ENCODE measurements at places on chromosomes 4 and X. TPM values are rescaled to one million over a fixed set of nuclear protein-coding genes. Genes with fewer than 3 reads are reported as not detected.
A peak's percentile ranks its signal among the peaks of the same experiment; 100 is the strongest.

DNA sequence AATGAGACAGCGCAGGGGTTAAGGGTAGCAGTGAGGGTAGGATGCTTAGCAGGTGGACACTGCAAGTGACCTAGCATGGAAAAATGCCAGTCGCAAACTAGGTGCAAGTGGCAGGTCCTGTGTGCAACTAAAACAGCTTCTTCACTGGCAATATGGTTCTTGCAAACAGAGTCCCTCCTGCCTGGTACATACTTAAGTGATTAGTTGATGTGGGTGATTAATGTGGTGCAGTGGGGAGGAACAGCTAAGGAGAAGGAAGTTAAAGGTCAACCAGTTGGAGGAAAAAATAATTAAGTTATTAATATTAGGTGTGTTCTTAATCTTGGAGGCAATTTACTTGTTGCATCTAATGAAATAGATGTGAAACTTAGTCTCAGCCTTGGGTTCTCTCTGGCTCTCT lies 121.6 kb upstream of the IGFBP7 start:
- no peaks in the 10 kb centered on the region for H3K4me1 ChIP-seq
- no peaks in the 10 kb centered on the region for H3K27me3 ChIP-seq
- H3K36me3 ChIP-seq, result no peaks in the 10 kb centered on the region
- DNase-seq, result no peak
- no peak overlapping the region for H3K27ac ChIP-seq

- no peak for DNase-seq
- no peaks in the 10 kb centered on the region for H3K27me3 ChIP-seq
- H3K4me3 ChIP-seq, result no peak overlapping the region
- H3K27ac ChIP-seq, result no peak overlapping the region
- no peaks in the 10 kb centered on the region for H3K36me3 ChIP-seq
- no peaks in the 10 kb centered on the region for H3K4me1 ChIP-seq
Observed at GRCh38 chr4:96455045-96455720, 615.3 kb downstream of the PDHA2 start.

DNA sequence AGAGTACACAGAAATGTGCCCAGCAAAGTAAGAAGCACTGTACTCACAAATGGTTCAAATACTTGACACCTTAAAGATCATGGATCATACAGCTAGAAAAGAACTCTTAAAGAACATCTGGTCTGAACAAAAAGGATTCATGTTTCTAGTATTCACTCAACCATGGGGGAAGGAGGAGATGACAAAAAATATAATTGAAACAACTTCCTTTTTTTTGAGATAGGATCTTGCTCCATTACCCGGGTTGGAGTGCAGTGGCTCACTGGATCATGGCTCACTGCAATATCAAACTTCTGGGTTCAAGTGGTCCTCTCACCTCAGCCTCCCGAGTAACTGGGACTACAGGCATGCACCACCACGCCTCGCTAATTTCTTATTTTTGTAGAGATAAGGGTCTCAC lies 6.0 kb downstream of the DHX15 start:
- no peaks in the 10 kb centered on the region for H3K27me3 ChIP-seq
- DNase-seq, result no peak
- no peak overlapping the region for H3K27ac ChIP-seq
- peaks cover 18% of the 10 kb centered on the region for H3K36me3 ChIP-seq

- H3K36me3 ChIP-seq, result no peaks in the 10 kb centered on the region
- H3K27me3 ChIP-seq, result no peaks in the 10 kb centered on the region
- H3K27ac ChIP-seq, result no peak overlapping the region
- no peak for DNase-seq
- no peak overlapping the region for H3K4me3 ChIP-seq
Observed at GRCh38 chr4:163988865-163989264, 494.4 kb downstream of the TMA16 start.

- H3K36me3 ChIP-seq, result no peaks in the 10 kb centered on the region
- H3K4me3 ChIP-seq, result no peak overlapping the region
- no peak for DNase-seq
- no peaks in the 10 kb centered on the region for H3K4me1 ChIP-seq
- no peaks in the 10 kb centered on the region for H3K27me3 ChIP-seq
Observed at GRCh38 chr4:92172203-92172602, 131.6 kb upstream of the GRID2 start.

GRCh38 chr4:128427832-128428366 lies 140.3 kb upstream of the PGRMC2 start:
- peaks cover 7% of the 10 kb centered on the region for H3K4me1 ChIP-seq
- no peaks in the 10 kb centered on the region for H3K27me3 ChIP-seq
- no peak for DNase-seq
- H3K36me3 ChIP-seq, result no peaks in the 10 kb centered on the region
- no peak overlapping the region for H3K27ac ChIP-seq

DNA sequence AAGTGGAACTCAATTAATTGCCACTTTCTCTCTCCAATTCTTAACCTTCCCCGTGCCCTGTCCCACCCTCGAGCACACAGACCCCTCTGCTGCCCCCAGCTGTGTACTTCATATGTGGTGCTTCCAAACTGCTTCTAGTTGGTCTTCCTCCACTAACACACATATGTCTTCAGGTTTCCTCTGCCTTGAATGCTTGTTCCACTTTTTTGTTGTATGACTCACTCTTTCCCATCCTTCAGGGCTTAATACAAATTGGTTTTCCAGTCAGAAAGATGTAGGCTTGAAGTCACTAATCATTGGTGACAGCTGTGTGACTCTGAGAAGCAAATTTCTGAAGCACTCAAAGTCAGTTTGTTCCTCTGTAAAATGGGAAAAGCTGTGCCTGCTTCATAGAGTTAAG lies 30.6 kb downstream of the TRIM2 start:
- H3K36me3 ChIP-seq, result no peaks in the 10 kb centered on the region
- no peaks in the 10 kb centered on the region for H3K27me3 ChIP-seq
- no peak overlapping the region for H3K27ac ChIP-seq
- H3K4me1 ChIP-seq, result peaks cover 14% of the 10 kb centered on the region

GRCh38 chrX:9604111-9604907 lies 139.5 kb downstream of the TBL1X start:
- no peaks in the 10 kb centered on the region for H3K27me3 ChIP-seq
- H3K4me1 ChIP-seq, result no peaks in the 10 kb centered on the region
- H3K27ac ChIP-seq, result no peak overlapping the region
- peak overlapping the region; percentile 35 for H3K4me3 ChIP-seq

DNA sequence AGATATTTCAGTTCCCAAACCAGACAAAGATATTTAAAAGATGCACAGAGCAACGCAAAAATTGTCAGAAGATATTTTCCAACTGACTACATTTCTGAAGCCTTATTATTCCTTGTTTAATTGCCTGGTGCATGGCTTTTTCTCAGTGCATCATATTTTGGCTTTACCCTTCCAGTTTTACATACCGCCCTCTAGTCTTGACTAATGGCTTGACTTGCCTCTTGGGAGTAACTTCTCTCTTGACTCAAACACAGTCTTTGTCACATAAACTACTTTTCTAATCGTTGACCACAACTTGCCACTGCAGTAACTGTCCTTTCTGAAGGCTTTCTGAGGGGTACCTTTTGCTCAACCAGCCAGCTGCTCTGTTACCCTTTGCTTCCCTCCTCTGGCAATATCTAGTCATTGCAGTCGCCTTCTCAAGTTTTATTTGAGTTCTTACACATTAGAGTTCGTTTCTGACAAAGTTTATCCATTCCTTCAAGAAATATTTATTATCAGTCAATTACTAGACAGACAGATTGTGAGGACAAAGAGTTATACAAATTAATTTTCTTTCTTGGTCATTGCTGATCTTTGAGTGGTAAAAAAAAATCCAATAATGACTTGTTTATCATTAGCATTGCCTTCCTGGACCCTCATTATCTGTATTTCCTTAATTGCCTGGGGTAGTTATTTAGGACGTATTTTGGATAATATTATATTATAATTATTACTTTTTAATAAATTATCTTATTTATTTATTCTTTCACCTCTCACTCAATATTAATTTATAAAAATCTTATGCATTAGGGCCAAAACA lies 506.9 kb upstream of the PCDH10 start:
- no peak overlapping the region for H3K27ac ChIP-seq
- H3K4me3 ChIP-seq, result no peak overlapping the region

GRCh38 chr4:2412534-2412884 lies 5.9 kb downstream of the ZFYVE28 start:
- no peaks in the 10 kb centered on the region for H3K27me3 ChIP-seq
- H3K27ac ChIP-seq, result no peak overlapping the region
- peak overlapping the region; percentile 68 for H3K4me3 ChIP-seq
- H3K4me1 ChIP-seq, result peaks cover 18% of the 10 kb centered on the region
- no peak for DNase-seq
- no peaks in the 10 kb centered on the region for H3K36me3 ChIP-seq

GRCh38 chr4:24560868-24561368 lies 23.4 kb downstream of the DHX15 start:
- peaks cover 28% of the 10 kb centered on the region for H3K4me1 ChIP-seq
- H3K36me3 ChIP-seq, result no peaks in the 10 kb centered on the region
- no peaks in the 10 kb centered on the region for H3K27me3 ChIP-seq
- H3K27ac ChIP-seq, result no peak overlapping the region

DNA sequence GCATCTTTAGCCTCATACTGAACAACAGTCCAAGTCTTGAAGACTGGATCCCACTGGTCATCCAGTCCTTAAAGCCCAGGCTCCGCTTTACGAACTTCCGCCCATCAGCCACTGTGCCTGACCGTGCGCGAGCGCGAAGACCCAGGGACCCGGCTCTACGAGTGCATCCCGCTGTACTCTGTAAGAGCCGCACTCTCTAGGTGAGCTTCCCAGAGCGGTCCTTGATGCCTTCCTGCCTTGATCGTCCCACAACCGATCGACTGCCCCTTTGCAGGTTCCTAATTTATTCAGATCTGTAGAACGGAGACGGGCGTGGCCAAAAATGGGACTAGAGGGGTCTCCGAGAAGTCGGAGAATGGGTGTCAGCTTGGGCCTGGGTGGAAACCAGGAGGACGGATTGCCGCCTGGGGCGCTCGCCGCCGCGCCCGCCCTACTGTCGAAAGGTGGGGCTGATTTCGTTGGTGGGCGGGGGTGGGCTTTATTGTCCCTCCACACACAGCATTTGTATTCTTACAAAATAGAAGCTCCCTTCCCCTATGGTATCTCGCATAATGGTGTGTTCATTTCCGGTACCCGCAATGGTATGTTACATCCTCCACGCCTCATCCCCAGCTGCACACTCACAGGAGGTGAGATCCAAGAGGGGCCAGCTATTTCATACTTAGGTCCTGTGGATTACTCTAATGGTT lies 42.3 kb upstream of the FAM156A start:
- no peaks in the 10 kb centered on the region for H3K27me3 ChIP-seq
- H3K4me3 ChIP-seq, result peak overlapping the region; percentile 20
- H3K36me3 ChIP-seq, result no peaks in the 10 kb centered on the region
- no peak for DNase-seq
- H3K4me1 ChIP-seq, result no peaks in the 10 kb centered on the region
- no peak overlapping the region for H3K27ac ChIP-seq

The HEPH gene
- total RNA-seq, result 109 TPM

The EXOC1L gene
- total RNA-seq, result not detected

The GAGE1 gene
- total RNA-seq, result not detected

The AMBN gene
- total RNA-seq, result not detected

The APEX2 gene
- 9.6 TPM for total RNA-seq

The REELD1 gene
- total RNA-seq, result 1.1 TPM

The USP9X gene
- total RNA-seq, result 81.4 TPM

The EMCN gene
- total RNA-seq, result 65.6 TPM

Data from thoracic aorta (tissue), 2 donors.